WTC11 (cell line): ENCODE measurements at places on chromosomes 5 and 9. TPM values are rescaled to one million over a fixed set of nuclear protein-coding genes. Genes with fewer than 3 reads are reported as not detected.

The PAEP gene
- not detected in 3 replicates for total RNA-seq

The GADD45G gene
- 10.6 to 13.9 TPM (median 13.5 TPM) in 3 replicates for total RNA-seq

The GABRA6 gene
- total RNA-seq = not detected in 3 replicates

The GABRG2 gene
- total RNA-seq = 3.4 to 4.0 TPM (median 3.7 TPM) in 3 replicates

The GOLGA1 gene
- 8.7 to 11.6 TPM (median 9.6 TPM) in 3 replicates for total RNA-seq

- 0 out of 2 replicates have a peak, but pooled peaks cover 3% of the 10 kb centered on the region for H3K4me1 ChIP-seq
- no peaks in the 10 kb centered on the region for H3K36me3 ChIP-seq
- no peak overlapping the region for H3K27ac ChIP-seq
- H3K4me3 ChIP-seq = peak overlapping the region; percentile 35; the same call in 1 of the 2 replicates
Measured at GRCh38 chr9:135714242-135715055, 12.5 kb downstream of the KCNT1 start.

DNA sequence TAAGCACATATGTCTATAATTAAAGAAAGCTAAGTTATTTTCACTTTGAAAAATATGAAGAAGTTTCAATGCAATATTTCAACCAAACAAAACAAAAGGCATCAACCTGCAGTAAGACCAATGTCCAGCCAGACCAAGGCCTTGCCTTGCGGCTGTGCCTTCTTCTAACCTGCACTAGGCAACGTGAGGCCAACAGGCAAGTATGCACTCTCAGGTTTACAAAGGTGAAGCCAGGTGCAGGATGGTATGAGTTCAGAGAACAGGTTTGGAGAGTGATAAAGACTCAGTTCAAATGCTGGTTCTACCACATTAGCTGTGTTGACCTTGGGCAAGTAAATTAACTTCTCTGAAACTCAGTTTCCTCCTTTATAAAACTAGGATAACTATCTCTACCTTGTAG, 79.3 kb downstream of the KLHL3 start:
- no peaks in the 10 kb centered on the region for H3K4me1 ChIP-seq
- no peak overlapping the region for H3K27ac ChIP-seq
- H3K36me3 ChIP-seq = peaks cover 8% of the 10 kb centered on the region; the same call in 1 of the 2 replicates
- no peak for DNase-seq

DNA sequence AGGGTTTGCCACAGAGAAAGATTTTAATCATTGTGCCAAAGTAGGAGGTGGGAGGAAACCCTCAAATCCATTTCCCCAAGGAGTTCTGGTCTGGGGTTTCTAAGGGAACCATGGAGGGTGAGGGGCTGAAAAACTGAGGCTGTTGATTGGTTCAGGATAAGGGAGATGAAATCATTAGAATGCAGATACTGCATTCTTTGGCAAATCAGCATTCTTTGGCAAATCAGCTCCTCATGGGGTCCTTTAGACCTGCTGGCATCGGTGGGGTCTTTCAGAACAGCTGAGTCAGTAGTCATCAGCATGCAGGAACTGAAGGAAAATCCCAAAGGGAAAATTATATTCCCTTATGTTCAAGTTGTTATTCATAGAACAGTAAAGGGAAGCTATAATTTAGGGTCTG, 585.5 kb downstream of the ISL1 start:
- H3K27me3 ChIP-seq = no peaks in the 10 kb centered on the region
- no peak overlapping the region for H3K4me3 ChIP-seq
- H3K27ac ChIP-seq = no peak overlapping the region
- H3K4me1 ChIP-seq = peaks cover 12% of the 10 kb centered on the region
- DNase-seq = no peak

DNA sequence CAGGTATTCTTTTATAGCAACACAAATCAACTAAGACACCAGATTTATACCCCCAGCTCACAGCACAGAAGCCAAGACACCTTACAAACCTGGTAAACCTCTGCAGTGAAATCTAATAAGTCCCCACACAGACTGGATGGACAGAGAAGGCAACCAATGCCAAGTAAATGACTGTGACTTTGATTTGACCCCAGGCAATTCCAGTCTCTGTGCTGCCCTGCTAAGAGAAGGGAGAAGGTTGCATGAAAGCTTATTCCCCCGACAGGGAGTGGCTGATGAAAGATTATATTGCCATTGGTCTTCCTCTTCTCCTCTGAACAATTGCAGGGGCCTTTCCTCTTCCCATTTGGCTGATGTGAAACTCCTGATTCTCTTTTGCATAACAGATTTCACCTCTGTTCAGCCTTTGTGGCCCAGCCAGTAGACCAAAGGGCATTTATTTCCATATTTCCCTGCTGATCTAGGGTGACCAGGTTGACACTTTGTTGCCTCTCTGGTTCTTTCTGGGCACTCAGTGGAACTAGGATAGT, 107.6 kb downstream of the ADRB2 start:
- H3K4me1 ChIP-seq = peaks cover 54% of the 10 kb centered on the region
- H3K4me3 ChIP-seq = no peak overlapping the region
- no peaks in the 10 kb centered on the region for H3K27me3 ChIP-seq
- no peak overlapping the region for H3K27ac ChIP-seq
- H3K36me3 ChIP-seq = no peaks in the 10 kb centered on the region
- no peak for DNase-seq

GRCh38 chr5:37249815-37250164, 614 bp upstream of the CPLANE1 start:
- H3K27ac ChIP-seq = peak overlapping the region; percentile 91; the same call in 1 of the 2 replicates
- DNase-seq = no peak
- H3K27me3 ChIP-seq = peaks cover 8% of the 10 kb centered on the region
- H3K4me3 ChIP-seq = peak overlapping the region; percentile 85
- peaks cover 8% of the 10 kb centered on the region for H3K4me1 ChIP-seq

- H3K4me3 ChIP-seq = peak within 1 kb of the TSS; percentile 95
- H3K27ac ChIP-seq = peak within 1 kb of the TSS; percentile 80
- no peaks in the 10 kb centered on the region; the same call in 1 of the 2 replicates for H3K36me3 ChIP-seq
- peak; percentile 82 for DNase-seq
- peaks cover 20% of the 10 kb centered on the region for H3K27me3 ChIP-seq
Measured at GRCh38 chr5:56951946-56952691, at the start of gene MIER3. Gene MIER3 (minus strand): TSS chr5:56952123. CDS start chr5:56952102, 21 bp downstream.

DNA sequence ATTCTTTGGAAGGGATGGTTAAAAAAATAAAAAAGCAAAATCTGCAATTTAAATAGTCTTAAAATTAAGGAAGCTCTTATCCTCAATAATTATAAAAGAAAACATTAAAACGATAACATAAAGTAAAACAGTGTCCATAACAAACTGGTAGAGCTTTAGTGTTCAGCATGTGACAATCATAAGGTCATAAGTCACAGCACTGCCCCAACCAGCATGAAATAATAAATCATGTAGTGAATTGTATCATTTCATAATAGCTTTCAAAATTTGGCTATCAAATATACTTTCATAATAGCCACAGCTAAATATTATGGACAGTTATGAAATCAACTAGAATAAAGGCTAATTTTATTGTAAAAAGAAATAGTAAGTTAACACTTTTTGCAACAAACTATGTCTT, 10.0 kb downstream of the NR3C1 start:
- peaks cover 57% of the 10 kb centered on the region for H3K4me1 ChIP-seq
- no peaks in the 10 kb centered on the region for H3K27me3 ChIP-seq
- peak overlapping the region; percentile 38; the same call in 1 of the 2 replicates for H3K27ac ChIP-seq
- no peak for DNase-seq
- H3K36me3 ChIP-seq = no peaks in the 10 kb centered on the region
- H3K4me3 ChIP-seq = no peak overlapping the region

DNA sequence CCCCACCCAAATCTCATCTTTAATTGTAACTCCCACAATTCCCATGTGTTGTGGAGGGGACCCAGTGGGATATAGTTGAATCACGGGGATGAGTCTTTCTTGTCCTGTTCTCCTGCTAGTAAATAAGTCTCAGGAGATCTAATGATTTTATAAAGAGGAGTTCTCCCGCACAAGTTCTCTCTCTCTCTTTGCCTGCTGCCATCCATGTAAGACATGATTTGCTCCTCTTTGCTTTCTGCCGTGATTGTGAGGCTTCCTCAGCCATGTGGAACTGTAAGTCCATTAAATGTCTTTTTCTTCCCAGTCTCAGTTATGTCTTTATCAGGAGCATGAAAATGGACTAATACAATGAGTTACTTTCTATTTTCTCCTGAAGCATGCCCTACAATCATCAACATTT, 1158.5 kb downstream of the CDH18 start:
- H3K27ac ChIP-seq = no peak overlapping the region
- peaks cover 8% of the 10 kb centered on the region for H3K4me1 ChIP-seq
- no peak for DNase-seq
- H3K36me3 ChIP-seq = peaks cover 7% of the 10 kb centered on the region

DNA sequence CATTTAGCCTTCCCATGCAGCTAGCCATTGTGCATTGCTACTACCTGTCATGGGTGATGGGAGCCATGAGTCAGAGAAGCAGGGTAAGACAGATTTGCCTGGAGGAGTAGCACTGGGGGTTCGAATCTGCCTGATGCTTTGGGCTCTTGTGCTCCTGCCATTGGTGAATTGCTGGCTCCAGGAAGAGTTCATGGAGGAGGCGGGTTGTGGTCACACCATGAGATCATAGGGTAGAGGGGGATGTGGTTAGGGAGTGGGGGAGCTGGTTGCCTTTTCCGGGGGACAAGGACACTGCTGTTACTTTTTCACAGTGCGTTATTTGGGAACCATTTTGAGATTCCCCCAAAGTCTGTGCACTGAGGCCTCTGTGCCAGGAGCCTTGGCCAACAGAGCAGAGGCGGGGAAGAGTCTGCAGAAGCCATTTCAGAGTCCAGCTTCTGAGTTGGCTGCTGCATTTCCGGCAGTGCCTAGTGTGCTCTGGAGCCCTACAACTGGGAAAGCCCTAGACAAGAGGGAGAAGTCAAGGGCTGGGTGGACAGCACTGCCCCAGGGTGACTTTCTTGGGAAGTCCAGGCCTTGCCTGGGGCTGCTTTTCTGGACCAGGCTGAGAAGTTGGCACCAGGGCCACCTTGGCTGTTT, 6.2 kb downstream of the ANGPTL2 start:
- H3K4me3 ChIP-seq = no peak overlapping the region
- no peaks in the 10 kb centered on the region for H3K36me3 ChIP-seq
- peaks cover 32% of the 10 kb centered on the region for H3K4me1 ChIP-seq
- DNase-seq = no peak
- H3K27ac ChIP-seq = no peak overlapping the region

DNA sequence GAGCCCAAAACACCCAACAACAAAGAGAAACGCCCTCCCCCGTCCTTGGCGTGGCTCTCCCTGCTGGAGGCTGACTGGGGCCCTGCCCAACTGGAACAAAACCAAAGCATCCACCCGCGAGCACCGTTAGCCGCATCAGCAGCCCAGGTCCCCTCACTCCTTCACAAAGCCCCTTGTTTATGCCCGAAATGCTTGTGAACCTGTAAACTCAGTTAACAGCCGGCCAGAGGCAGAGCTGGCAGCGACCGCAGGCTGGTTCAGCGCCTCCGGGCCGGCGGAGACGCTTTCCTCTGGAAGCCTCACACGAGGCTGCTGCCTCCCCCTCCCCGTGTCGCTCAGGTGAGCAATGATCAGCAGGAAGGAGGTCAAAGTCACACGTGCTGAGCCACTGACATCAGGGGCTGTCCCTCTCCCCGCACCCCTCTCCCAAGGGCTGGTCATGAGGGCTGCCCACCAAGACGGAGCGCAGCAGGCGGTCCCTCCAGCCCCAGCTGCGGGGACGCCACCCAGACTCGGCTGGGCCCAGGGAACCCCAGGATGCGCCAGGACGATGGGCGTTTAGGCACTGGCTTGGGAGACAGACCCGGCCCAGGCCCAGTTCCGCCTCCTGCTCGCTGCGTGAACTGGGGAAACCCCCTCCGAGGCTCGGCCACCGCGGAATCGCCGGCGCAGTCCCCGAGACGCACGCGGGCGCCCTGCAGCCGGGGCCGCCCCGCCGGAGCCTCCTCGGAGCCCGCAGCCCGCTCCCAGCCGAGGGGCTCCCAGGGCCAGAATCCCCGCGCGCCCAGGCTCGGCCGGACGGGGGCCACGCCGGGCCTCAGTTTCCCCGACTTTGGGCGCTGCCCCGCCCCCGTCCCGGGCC, 563 bp downstream of the SNAPC4 start:
- peaks cover 9% of the 10 kb centered on the region for H3K4me1 ChIP-seq
- H3K36me3 ChIP-seq = peaks cover 35% of the 10 kb centered on the region

DNA sequence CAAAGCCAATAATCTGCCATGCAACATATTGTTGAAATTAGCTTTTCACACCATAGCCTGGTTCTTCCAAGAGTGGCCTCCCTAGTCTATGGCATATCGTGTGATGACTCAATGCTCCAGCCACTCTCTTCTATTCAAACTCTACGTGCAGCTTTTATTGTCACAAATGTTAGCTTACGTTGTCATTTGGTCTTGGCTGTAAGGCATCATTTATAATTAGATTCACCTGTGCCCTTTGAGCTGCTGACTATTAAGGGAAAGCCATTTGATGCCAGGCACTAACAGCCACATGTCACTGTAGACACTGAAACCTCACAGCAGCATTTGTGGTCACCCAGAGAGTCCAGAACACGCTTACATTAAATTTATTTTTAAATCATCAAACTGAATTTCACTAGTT, 66.8 kb downstream of the APBA1 start:
- no peaks in the 10 kb centered on the region for H3K36me3 ChIP-seq
- no peak for DNase-seq
- H3K4me3 ChIP-seq = no peak overlapping the region
- peaks cover 7% of the 10 kb centered on the region for H3K4me1 ChIP-seq
- no peaks in the 10 kb centered on the region for H3K27me3 ChIP-seq
- H3K27ac ChIP-seq = no peak overlapping the region

GRCh38 chr9:99748676-99749075, 73.0 kb upstream of the NR4A3 start:
- H3K36me3 ChIP-seq = no peaks in the 10 kb centered on the region
- no peak for DNase-seq
- no peak overlapping the region for H3K4me3 ChIP-seq

GRCh38 chr5:180670586-180671359, 21.4 kb upstream of the FLT4 start:
- peak; percentile 63 for DNase-seq
- peaks cover 12% of the 10 kb centered on the region for H3K4me1 ChIP-seq
- H3K4me3 ChIP-seq = no peak overlapping the region
- H3K27me3 ChIP-seq = peaks cover 44% of the 10 kb centered on the region
- no peak overlapping the region for H3K27ac ChIP-seq
- no peaks in the 10 kb centered on the region for H3K36me3 ChIP-seq

DNA sequence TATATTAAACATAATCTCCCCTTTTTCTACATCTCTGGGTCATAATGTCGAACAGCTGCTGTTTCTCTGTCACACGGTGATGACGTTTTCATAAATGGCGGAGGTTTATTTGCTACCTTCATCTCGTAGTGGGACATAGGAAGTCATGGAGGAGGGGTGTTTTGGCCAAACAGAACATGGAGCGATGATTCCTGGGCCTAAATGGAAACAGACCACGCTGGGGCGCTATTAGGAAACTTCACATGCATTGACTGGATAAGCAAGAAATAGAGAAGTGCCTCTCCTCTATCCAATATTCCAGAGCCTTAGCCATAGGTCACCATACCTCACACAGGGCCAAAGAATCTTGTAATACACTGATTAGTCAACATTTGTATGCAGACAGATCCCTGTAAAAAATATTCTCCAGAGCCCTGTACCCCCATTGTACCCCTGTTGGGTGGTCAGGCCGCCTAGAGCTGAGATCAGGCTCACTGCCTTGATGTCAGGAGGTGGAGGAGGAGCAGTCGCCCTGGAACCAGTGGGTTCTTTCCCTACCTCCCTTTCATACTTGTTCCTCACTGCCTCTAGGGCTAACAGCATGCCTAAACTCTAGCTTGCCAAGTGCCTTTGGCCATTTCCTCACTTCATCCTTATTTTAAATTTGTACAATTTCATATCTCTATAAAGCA, 77.8 kb upstream of the SPIN1 start:
- H3K36me3 ChIP-seq = no peaks in the 10 kb centered on the region
- DNase-seq = peak; percentile 65
- H3K27me3 ChIP-seq = no peaks in the 10 kb centered on the region
- H3K4me1 ChIP-seq = peaks cover 54% of the 10 kb centered on the region
- H3K4me3 ChIP-seq = no peak overlapping the region
